ENCODE measurements at places on chromosomes 3 and 15.

DNA sequence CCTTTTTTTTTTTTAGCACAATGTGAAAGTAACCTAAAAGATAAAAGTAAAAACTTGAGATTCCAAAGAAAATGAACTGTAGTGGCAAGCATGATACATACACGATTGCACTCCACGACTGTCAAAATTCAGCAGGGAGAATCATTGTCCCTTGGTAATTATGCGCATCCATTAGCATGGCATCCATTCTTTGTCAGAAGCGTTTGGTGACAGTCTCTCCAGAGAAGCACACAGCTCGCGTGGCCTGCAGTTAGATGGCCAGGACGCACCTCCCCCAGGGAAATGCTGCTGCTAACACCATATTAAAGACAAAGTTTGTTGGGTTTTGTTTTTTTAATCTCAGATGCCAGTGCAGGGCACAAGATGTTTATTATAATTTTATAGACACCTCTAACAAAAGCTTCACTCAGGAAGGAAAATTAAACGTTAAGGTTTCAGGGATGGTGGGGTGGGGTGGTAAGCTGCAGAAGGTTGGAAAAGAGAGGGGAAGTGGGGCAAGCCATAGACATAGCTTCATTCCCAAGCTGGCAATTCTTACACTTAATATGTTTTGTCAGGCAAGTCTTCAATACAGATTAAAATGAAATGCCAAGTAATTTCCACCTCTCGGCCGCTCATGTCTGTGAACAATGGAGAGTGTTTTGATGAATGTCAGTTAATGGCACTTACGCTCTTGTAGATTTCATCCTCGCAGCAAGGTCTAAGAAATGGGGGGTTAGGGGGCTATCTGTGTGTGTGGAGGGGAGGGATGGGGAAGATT is 142.8 kb upstream of the TOPAZ1 start:
- DNase-seq: no peak

- DNase-seq: no peak
Observed at GRCh38 chr3:112304611-112305010, 10.6 kb upstream of the SLC9C1 start.

DNA sequence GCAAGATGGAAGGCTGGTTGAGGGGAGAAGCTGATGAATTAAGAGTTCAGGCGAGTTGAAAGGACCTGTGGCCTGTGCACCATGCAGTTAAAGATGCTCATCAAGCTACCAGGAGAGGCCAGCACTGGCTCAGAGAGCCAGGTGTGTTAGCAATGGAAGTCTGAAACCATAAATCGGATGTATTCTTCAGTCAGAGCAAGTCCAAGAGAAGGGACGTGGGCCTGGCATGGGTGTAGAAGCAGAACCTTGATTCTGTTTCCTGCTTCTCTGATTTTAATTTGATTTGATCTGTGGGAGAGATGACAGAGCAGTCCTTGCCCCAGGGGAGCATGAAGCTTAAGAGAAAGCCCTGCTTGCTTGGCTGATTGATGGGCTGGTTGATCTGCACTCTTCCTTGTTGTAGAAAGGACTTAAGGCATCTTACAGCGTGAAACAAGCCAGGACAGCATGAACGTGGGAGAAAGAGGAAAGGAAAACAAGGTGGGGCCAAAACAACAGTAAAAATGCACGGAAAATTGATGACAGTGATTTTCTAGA is 10.9 kb downstream of the TM6SF1 start:
- DNase-seq: no peak

DNA sequence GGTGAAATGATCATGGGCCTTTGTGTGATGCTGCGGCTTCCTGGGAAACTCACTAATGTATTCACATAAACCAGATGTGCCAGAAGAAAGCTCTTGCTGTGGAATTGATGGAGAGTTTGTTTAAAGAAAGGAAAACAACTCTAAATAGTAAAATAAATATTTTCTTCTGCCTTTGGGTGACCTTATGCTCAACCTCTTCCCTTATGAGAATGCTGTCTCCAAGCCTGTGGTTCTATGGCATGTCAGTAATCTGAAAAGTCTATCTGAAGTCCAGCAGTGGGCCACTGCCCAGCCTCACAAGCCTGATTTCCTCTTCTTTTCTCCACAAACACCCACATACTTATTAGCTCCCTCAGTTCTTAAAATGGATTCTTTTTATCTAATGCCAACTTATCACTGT is 49.9 kb upstream of the PHLDB2 start:
- no peak for DNase-seq

- DNase-seq: no peak
Observed at GRCh38 chr3:135444058-135444457, 521.5 kb upstream of the PPP2R3A start.

DNA sequence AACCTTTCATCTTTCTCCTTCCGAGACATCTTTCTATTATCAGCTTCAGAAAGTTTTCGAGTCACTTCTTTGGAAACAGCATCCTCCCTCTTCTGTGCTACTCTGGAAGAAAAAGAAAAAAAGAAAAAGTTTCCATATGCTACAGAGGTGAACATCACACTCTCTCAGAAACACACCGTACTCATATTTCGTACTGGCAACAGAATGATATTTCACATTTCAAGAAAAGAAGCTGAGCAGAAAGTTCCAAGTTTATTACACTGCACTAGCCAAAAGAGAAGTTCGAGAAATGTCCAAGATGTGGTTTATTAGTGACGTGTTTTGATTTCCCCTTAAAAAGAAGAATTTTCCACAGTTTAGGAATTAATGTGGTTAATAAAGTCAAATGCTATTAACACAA is 6.0 kb downstream of the SSR3 start:
- no peak for DNase-seq

DNA sequence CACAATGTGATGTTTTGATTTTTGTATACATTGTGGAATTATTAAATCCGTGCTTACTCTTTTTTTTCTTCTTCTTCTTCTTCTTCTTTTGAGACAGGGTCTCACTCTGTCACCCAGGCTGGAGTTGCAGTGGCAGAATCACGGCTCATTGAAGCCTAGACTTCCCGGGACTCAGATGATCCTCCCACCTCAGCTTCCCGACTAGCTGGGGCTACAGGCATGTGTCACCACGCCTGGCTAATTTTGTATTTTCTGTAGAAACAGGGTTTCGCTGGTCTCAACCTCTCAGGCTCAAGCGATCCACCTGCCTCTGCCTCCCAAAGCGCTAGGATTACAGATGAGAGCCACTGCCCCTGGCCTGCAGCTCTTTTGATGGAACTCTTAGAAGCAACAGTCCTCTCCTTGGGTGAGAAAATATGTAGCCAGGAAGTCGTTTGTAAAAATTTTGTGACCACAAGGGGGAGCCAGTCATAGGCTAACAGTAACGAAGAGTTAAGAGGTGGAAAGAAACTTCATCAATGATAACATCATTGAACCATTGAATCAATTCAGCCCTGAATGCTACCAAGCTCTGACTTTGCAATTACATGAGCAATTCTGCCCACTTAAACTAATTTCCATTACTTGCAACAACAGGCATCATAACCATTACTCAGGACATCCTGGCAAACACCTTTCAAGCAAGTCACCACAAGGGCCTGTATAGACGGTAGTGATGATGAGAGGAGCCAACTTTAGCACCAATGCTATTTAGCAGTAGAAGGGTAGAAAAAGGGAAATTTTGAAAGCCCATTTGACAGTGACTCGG is 16.7 kb upstream of the CMTM7 start:
- no peak for DNase-seq

DNA sequence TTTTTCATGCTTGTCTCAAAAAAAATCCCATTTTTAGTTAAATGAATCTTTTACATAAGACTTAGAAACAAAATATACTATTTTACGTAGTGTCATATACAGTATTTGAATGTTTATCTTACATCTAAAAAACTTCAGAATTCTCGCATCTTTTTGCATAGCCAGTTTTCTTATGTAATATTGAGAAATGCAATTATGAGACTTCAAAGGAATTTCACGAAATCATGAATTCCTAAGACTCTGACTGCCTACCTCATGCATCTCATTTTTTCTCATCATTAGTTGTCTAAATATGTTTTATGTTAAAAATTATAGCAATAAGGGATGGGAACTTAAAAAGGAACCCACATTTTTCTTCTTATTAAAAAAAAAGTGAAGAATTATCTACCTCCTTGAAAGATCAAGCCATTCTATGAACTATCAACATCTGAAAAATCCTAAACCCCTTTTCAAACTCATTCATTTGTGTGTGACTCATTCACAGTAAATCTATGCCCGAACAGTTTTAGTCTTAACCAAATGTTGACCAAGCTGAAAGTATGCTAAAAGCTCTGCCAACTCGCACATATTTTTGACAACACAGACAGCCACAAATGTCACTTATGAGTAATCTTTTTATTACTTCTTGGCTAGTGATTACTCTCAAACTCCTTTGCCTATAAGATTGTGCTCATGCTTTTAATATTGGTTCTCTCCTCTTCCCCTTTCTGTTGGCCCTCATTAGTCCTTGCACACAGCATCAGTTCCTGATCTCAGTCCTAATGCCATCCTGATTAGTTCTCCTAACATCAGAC is 115.9 kb downstream of the DCLK3 start:
- no peak for DNase-seq

GRCh38 chr3:185631508-185632206 is 45.6 kb downstream of the SENP2 start:
- no peak for DNase-seq

DNA sequence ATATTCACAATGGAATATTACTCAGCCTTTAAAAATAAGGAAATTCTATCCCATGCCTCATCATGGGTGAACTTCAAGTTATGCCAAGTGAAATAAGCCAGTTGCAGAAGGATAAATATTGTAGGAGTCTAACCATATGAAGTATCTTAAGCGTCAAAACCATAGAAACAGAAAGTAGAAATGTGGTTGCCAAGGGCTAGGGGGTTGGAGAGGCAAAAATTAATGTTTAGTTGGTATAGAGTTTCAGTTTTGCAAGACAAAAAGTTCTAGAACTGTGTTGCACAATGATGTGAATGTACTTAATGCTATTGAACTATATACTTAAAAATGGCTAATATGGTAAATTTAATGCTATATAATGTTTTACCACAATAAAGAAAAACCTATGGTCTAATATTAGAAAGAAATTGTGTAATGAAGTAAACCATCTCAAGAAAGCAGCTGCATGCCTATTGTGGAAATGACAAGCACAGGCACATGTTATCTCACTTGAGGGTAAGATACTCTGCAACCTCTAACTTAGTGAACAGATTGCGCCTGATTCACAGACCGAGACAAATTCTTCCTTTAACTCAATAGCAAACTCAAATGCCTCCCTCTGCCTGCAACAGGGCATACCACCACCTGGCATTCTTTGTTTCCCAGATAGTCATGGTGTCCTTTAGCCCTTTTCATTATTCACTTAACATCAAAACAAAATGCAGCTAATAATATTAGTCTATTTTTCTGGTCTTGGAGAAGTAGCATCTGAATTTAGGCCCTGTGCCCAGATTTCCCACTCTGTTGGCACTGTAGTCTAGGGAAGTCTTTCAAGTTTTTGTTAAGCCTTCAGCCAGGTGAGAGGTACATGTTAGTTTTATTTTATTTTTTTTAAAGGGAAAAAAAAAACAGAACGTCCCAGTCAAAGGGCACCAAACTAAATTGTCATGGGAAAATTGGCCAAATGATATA is 80.2 kb upstream of the ACP3 start:
- no peak for DNase-seq

- DNase-seq: no peak
Observed at GRCh38 chr15:88469321-88469720, 1.8 kb downstream of the MRPS11 start.

DNA sequence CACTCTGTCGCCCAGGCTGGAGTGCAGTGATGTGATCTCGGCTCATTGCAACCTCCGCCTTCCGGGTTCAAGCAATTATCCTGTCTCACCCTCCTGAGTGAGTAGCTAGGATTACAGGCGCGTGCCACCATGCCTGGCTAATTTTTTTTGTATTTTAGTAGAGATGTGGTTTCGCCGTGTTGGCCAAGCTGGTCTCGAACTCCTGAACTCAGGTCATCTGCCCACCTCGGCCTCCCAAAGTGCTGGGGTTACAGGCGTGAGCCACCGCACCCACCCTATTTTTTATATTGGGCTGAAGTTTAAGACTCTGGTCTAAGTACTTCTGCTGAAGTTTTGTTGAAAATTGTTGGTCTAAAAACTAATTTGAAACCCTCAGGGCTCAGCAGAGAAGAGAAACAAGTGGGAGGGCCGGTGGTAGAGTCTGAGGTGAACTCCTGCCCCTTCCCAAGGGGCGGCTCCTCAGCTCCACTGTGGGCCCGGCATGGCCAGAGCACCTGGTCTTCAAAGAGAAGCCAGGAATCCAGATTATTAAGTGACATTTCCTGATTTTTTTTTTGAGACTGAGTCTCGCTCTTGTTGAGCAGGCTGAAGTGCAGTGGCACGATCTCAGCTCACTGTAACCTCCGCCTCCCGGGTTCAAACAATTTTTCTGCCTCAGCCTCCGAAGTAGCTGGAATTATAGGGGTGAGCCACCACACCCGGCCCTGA is 4.0 kb downstream of the HDAC11 start:
- DNase-seq: no peak

GRCh38 chr3:195763843-195764825 is 43.4 kb downstream of the MUC20 start:
- DNase-seq: no peak

GRCh38 chr3:166607933-166608521 is 770.8 kb upstream of the BCHE start:
- DNase-seq: no peak

DNA sequence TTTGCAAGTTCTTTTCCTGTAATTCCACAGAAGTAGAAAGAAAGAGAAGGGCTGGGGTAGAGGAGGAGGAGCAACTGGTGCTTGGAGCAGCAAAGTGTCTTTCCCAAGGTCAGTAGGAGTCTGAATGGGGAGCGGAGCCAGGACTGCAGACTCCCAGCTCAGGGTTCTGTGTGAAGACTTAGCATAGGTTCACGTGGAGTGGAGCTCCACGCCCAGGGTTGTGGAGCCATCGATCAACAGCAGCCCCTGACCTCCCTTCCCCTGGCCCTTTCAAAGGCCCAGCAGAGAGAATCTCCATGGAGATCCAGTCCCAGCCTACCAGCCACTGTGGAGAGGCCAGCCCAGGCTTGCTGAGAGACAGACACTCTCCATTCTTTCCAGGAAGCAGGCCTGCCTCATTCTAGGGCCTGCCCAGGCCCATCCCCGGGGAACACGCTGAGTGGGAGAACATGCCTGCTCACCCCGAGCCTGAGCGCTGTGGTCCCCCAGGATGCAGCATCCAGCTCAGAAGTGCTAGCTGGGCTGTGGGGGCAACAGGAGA is 62.1 kb downstream of the CORO2B start:
- DNase-seq: no peak

Measured in GOT3 (cell line).